ENCODE measurements at places on chromosomes 11 and 22. TPM values are rescaled to one million over a fixed set of nuclear protein-coding genes. Genes with fewer than 3 reads are reported as not detected.

DNA sequence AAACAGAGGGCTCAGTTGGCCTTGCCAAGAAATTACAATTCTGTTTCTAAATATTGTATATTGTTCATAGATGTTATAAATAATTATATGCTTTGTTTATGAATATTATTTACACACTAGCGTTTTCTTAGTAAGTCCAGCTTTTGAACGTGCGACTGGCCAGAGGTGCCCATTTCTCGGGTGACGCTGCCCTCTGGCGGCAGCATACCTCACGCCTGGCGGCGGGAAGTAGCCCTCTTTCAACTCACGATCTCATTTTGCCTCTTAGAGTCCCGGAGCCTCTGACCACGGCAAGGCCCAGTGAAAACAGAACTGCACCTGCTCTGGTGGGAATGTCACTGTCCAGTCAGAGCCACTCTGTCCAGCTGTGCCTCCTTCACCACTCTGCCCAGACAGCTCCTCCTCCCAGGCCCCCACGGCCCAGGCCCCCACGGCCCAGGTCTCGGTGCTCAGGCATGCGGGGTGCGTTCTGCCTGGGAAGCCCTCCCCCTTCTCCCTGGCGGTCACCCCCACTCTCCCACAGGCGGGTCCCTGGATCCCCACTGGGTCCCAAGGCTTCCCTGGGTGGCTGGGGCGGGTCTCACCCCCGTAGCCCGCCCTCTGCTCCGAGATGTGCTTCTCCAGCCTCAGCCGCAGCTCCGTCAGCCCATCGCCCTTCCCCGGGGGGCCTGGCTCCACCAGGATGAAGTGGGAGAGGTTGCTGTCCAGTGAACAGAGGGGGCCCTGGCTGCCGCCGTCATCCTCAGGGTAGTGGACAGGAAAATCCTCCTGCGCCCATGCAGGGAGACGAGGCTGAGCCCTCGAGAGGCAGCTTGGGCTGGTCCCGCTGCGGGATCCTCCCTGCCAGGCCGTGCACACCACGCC is 19.3 kb downstream of the TSSC4 start:
- DNase-seq: peak; percentile 87
- H3K4me1 ChIP-seq: no peaks in the 10 kb centered on the region
- H3K27ac ChIP-seq: no peak overlapping the region
- H3K4me3 ChIP-seq: no peak overlapping the region
- H3K27me3 ChIP-seq: peaks cover 2% of the 10 kb centered on the region
- no peaks in the 10 kb centered on the region for H3K36me3 ChIP-seq

Gene PPFIA1
- 98.6 TPM for total RNA-seq

DNA sequence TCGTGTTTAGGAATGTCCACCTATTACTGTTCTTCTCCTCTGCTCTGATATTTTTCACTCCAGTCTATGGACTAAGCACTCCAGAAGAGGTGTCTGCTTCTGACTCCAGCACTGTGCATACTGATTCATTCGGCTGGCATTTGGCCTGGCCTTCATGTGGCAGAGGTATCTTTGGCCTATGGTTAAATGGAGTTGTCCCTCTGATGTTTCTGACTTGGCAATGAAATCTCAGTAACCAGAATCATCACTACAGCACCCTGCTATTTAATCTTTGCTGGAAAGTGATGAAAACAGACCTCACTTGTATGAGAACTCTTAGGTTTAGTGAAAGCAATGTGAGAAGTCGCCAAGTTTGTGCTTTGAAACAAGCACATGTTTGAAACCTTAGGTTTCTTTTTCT is 155.2 kb downstream of the MAML2 start:
- H3K27me3 ChIP-seq: no peaks in the 10 kb centered on the region
- H3K36me3 ChIP-seq: no peaks in the 10 kb centered on the region
- H3K4me1 ChIP-seq: peaks cover 3% of the 10 kb centered on the region

Gene OVCH2
- not detected for total RNA-seq

Gene SRRD
- total RNA-seq: 20.1 TPM

Gene PVALB
- not detected for total RNA-seq

DNA sequence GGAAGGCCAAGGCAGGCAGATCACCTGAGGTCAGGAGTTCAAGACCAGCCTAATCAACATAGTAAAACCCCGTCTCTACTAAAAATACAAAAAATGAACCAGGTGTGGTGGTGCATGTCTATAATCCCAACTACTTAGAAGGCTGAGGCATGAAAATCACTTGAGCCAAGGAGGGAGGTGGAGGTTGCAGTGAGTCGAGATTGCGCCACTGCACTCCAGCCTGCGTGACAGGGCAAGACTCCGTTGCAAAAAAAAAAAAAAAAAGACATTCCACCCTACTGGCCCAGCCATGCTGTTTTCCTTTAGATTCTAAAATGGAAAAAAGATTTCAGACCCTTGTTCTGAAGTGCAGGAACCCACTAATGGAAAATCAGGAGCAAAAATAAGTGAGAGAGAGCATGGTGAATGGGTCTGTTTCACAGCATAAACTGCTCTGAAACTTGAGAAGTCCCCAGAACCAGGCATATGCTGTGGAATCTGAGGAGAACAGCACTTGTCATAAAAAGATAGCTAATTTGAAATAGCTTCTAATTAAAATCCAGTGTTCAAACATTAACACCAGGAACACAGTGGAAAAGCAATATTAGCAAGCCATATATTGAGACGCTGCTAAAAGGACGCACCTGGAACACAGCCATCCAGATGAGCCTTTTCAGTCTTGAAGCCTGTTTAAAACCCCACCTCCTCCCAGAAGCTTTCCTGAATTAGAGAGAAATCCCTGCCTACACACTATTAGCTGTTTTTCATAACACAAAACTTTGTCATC is 66.3 kb upstream of the CHRM4 start:
- H3K27ac ChIP-seq: no peak overlapping the region
- H3K36me3 ChIP-seq: no peaks in the 10 kb centered on the region
- DNase-seq: no peak

DNA sequence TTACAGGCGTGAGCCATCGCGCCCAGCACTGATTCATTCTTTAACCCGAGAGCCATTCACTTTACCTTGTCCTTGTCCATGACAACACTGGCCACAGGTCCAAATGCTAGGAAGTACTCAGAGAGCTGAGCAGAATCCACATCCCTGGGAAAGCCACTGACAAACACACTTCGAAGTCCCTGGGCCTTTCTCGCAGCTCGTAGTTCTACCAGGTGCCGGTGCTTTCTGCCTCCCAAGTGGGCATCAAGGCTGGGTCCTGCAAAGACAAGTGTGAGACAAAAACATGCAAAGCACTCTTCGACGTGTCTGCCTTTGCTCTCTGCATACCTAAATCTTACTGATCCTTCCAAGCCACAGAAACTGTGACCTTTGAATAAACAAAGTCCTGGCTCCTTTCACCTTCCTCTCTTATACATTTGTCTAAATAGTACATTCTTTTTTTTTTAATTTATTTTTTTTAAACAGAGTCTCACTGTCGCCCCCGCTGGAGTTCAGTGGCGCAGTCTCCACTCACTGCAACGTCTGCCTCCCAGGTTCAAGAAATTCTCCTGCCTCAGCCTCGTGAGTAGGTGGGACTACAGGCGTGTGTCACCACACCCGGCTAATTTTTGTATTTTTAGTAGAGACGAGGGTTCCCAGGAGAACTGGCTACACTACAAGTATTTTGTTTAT is 2.2 kb downstream of the TUT1 start:
- H3K4me3 ChIP-seq: no peak overlapping the region
- H3K27ac ChIP-seq: no peak overlapping the region
- H3K4me1 ChIP-seq: peaks cover 16% of the 10 kb centered on the region
- H3K27me3 ChIP-seq: no peaks in the 10 kb centered on the region
- DNase-seq: no peak

Gene MSANTD2
- total RNA-seq: 22.8 TPM

Gene RTN4R
- 38.3 TPM for total RNA-seq

DNA sequence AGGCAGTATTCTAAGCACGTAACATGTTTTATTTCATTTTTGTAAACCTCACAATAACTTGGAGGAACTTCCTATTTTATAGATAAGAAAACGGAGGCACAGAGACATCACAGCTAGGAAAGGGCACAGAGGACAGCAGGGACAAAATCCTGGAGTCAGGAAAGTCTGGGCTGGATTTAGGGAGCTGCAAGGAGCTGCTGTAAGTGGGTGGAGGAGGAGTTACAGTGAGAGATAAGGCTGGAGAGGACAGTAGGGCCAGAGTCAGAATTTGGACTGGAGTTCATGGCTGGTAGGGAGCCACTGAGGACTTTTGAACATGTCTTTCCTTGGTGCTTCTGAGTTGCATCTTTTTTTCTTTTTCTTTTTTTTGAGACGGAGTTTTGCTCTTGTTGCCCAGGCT is 32.2 kb upstream of the PTPRJ start:
- peaks cover 2% of the 10 kb centered on the region for H3K27me3 ChIP-seq
- no peak for DNase-seq
- no peak overlapping the region for H3K27ac ChIP-seq
- no peak overlapping the region for H3K4me3 ChIP-seq
- no peaks in the 10 kb centered on the region for H3K36me3 ChIP-seq
- H3K4me1 ChIP-seq: no peaks in the 10 kb centered on the region

Gene TRIM51
- 0.37 TPM for total RNA-seq

Gene TSGA10IP
- not detected for total RNA-seq

DNA sequence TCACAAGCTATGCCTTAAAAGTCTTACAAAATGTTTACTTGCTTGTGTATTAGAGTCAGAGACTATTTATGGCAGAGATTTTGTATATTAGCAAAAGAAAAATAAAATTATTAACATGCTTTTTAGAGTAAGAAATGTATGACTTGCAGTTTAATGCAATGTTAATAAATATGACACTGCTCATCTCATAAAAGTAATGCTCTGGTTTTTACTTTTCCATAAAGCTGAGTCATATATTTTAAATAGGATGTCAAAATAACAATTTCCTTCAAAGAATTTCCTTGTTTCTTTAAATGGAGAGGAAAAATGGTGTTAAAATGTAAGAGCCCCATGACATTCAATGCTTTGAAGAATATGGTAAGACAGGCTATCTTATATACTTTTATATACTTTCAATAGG is 16.3 kb upstream of the RDX start:
- H3K27ac ChIP-seq: no peak overlapping the region
- DNase-seq: no peak
- H3K36me3 ChIP-seq: no peaks in the 10 kb centered on the region
- no peak overlapping the region for H3K4me3 ChIP-seq
- peaks cover 4% of the 10 kb centered on the region for H3K4me1 ChIP-seq
- no peaks in the 10 kb centered on the region for H3K27me3 ChIP-seq

DNA sequence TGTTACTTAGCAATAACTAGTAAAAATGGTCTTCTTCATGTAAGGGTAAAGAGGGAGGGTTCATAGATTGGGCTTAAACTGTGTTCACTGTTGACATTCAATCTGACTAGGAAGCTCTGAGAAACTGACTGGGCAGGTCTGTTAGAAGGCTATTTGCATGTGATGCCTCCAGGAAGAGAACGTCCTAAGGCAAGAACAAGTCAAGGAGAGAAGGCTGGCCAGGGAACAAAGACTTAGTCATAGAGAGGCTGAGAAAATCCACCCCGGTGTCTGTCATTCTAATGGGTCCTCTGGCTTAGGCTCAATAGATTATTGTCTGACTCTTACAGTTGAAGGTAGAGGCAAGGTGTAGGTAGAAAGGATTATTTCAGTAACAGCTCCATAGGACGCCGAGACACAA is 50.3 kb upstream of the CD44 start:
- H3K27me3 ChIP-seq: no peaks in the 10 kb centered on the region
- H3K4me1 ChIP-seq: no peaks in the 10 kb centered on the region
- peaks cover 4% of the 10 kb centered on the region for H3K36me3 ChIP-seq
- DNase-seq: no peak
- no peak overlapping the region for H3K27ac ChIP-seq
- no peak overlapping the region for H3K4me3 ChIP-seq

GRCh38 chr11:33362051-33362910 is 105.1 kb downstream of the HIPK3 start:
- H3K27me3 ChIP-seq: peaks cover 2% of the 10 kb centered on the region
- DNase-seq: no peak
- H3K4me3 ChIP-seq: no peak overlapping the region
- H3K27ac ChIP-seq: no peak overlapping the region

Gene SCGB1C1
- total RNA-seq: not detected

DNA sequence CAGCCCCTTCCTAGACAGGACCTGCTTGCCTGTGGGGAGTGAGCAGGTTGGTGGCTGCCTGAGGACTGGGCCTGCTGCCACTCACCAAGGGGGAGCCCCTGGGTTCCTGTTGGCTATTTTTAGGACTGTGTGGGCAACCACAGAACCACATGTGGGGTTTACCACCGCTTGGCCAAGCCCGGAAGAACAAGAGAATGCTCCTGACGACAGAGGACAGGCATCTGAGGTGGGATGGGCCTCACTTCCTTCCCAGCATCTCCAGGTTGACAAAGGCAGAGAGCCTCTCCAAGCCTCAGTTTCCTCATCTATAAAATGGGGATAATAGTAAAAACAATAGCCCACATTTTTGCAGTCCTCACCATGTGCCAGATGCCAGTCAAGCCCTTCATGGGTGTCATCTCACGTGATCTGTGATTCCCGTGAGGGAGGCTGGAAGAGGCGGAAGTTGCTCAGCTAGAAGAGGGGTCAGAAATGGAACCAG is 43.6 kb downstream of the LRRC32 start:
- no peaks in the 10 kb centered on the region for H3K4me1 ChIP-seq
- H3K36me3 ChIP-seq: peaks cover 8% of the 10 kb centered on the region
- peaks cover 6% of the 10 kb centered on the region for H3K27me3 ChIP-seq
- H3K27ac ChIP-seq: no peak overlapping the region
- H3K4me3 ChIP-seq: no peak overlapping the region

Gene PANX2
- total RNA-seq: 1.8 TPM

GRCh38 chr22:26679003-26679629 is 21.7 kb downstream of the MIAT start:
- peak; percentile 87 for DNase-seq
- H3K36me3 ChIP-seq: no peaks in the 10 kb centered on the region
- no peak overlapping the region for H3K27ac ChIP-seq

GRCh38 chr22:50545522-50546325 is at the start of gene KLHDC7B:
Gene KLHDC7B (plus strand): TSS chr22:50545899. CDS start chr22:50546244, 345 bp downstream.
- H3K27ac ChIP-seq: no peak within 1 kb of the TSS
- no peak for DNase-seq
- H3K4me3 ChIP-seq: no peak within 1 kb of the TSS
- peaks cover 5% of the 10 kb centered on the region for H3K4me1 ChIP-seq
- H3K36me3 ChIP-seq: no peaks in the 10 kb centered on the region

Gene RBM4B
- 61.2 TPM for total RNA-seq

Gene OR6X1
- total RNA-seq: not detected

GRCh38 chr11:91664521-91664920 is 560.1 kb upstream of the FAT3 start:
- no peaks in the 10 kb centered on the region for H3K27me3 ChIP-seq
- H3K4me1 ChIP-seq: peaks cover 3% of the 10 kb centered on the region
- H3K27ac ChIP-seq: no peak overlapping the region
- DNase-seq: no peak

GRCh38 chr22:23850136-23850611 is 7.5 kb upstream of the SLC2A11 start:
- DNase-seq: no peak
- no peak overlapping the region for H3K27ac ChIP-seq
- peak overlapping the region; percentile 42 for H3K4me3 ChIP-seq
- no peaks in the 10 kb centered on the region for H3K36me3 ChIP-seq
- peaks cover 2% of the 10 kb centered on the region for H3K27me3 ChIP-seq
- H3K4me1 ChIP-seq: peaks cover 4% of the 10 kb centered on the region

- no peak overlapping the region for H3K27ac ChIP-seq
- peak; percentile 44 for DNase-seq
- no peaks in the 10 kb centered on the region for H3K4me1 ChIP-seq
- H3K36me3 ChIP-seq: no peaks in the 10 kb centered on the region
- H3K4me3 ChIP-seq: no peak overlapping the region
- no peaks in the 10 kb centered on the region for H3K27me3 ChIP-seq
These were observed 23.9 kb downstream of the FADD start for GRCh38 chr11:70226967-70227366.

Data from glutamatergic neuron (in vitro differentiated cells).